ENCODE measurements at places on chromosomes 16 and 17.

GRCh38 chr16:23222929-23223328 is 40.4 kb downstream of the SCNN1G start:
- DNase-seq, result no peak

- DNase-seq, result no peak
Measured at GRCh38 chr17:8532021-8532420, 96.3 kb downstream of the NDEL1 start.

GRCh38 chr16:81337097-81337496 is 22.3 kb downstream of the GAN start:
- no peak for DNase-seq

DNA sequence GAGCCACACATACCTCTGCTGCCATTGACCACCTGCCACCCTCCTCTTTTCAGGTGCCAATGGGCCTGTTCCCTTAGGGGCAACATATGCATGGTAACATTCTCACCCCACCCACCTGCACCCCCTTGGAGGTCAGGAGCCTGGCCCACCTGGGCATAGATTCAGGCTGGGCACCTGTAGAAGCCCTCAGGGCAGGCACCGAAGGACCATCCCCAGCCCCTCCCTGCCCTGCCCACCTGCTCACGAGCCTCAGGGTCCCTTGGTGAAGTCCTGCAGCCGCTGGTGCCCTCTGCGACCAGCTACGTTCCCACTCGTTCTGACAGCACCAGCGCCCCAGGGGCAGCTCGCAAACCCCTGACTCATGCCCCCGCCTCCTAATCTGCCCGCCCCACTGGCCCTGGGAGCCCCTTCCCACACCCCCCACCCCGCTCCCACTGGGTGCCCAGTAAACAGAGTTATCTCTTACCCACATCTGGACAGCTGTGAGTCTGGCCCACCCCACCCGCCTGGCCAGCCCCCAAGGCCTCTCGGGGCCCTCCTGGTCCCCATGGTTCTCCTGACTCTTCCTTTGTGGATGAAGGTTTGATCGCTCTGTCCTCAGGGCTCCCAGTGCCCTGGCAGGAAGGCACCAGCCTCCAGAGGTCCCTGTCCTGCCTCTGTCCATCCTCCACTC is at the start of gene SLC4A1:
TSS of gene SLC4A1 (minus strand) at position 318 of the 673 bp plus-strand sequence. CDS start 5,269 bp downstream, outside the sequence.
- no peak for DNase-seq

GRCh38 chr16:89324056-89325010 is 106.8 kb downstream of the ZNF778 start:
- peak; percentile 83 for DNase-seq

DNA sequence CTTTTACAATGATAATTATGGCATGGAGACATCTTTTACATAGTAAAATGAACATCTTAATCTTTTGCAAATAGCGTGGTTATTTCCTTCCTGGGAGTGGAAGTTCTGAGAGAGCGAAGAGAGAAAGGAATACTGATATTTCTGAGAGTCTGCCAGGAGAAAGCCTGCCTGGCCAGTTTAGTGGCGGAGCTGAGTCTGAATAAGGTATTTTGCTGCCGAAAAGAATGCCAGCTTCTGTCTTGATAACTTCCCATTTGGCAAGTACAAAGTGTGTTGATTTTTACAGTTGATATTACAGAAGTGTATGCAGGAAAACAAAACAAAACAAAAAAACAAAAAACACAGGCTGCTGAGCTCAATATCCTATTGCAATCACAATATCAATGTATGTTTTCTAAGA is 55.9 kb downstream of the KCNJ2 start:
- DNase-seq, result no peak

- no peak for DNase-seq
Measured at GRCh38 chr17:19365833-19366636, 3.5 kb upstream of the B9D1 start.

GRCh38 chr16:49464877-49465504 is 91.4 kb downstream of the C16orf78 start:
- no peak for DNase-seq

- no peak for DNase-seq
Measured at GRCh38 chr16:1781758-1782407, 488 bp downstream of the SPSB3 start.

- no peak for DNase-seq
Measured at GRCh38 chr16:56634715-56635440, 2.4 kb downstream of the MT1M start.

GRCh38 chr16:74711938-74712337 is 11.3 kb upstream of the MLKL start:
- no peak for DNase-seq

DNA sequence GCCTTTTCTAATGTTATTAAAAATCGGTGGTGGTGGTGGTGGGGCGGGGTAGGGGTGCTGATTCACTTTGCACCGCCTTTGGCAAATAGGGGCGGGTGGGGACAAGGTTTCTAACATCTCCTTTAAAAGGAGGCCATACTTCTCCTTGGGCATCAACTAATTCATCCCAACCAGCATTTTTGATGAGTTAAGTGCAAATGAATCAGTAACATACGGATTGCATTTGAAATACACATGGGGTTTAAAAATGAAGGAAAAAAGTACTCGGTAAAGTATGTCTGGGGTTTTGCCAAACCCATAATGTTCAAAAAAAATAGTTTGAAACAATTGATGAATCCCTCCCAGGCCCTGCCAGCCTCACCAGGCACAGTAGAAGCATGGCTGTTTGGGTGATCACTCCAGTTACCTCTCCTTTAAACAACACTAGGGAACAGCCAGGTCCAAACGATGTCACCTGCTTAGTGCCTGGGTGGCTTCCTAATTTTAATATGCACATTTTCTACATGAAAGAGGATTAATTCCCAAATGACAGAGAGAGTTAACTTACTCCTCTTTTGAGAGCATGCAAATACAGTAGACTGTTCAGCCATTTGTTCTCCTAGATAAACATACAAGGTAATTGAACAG is 107.2 kb downstream of the ANKFN1 start:
- DNase-seq, result no peak

- no peak for DNase-seq
Measured at GRCh38 chr16:87582966-87583325, 19.4 kb upstream of the JPH3 start.

DNA sequence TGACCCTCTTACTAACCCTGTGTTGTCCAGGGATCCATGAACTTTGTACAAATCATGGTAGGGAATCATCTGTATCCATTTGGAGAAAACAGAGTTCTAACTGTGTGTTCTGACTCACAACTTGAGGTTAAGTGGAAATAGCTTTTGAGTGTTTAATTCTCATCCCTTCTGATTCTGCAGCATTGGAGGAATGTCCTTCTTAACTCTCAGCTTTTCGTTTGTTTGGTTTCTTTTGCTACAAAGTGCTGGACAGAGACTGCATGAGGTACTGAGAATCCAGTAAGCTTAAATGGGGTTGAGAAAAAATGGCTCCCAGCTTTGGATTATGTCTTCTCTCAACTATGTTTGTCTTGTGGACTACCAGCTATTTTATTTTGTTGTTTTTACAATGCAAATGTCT is 352.1 kb upstream of the KIF2B start:
- no peak for DNase-seq

DNA sequence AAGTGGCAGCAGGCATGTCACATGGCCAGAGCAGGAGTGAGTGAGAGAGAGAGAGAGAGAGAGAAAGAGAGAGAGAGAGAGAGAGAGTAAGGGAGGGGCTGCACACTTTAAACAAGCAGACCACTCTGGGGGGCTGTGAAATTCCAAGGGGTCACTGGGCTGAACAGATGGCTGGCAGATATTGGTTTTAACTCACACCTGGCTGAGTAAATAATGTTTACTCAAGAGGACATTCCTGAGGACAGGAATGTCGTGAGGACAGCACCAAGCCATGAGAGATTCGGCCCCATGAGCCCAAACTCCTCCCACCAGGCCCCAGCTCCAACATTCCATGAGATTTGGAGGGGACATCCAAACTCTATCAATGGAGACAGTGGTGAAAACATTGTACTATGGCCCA is 269.7 kb downstream of the CBLN1 start:
- DNase-seq, result no peak

- DNase-seq, result no peak
Measured at GRCh38 chr16:1052721-1053120, 19.8 kb upstream of the SSTR5 start.

- no peak for DNase-seq
Measured at GRCh38 chr16:8714174-8714573, 39.8 kb downstream of the ABAT start.

DNA sequence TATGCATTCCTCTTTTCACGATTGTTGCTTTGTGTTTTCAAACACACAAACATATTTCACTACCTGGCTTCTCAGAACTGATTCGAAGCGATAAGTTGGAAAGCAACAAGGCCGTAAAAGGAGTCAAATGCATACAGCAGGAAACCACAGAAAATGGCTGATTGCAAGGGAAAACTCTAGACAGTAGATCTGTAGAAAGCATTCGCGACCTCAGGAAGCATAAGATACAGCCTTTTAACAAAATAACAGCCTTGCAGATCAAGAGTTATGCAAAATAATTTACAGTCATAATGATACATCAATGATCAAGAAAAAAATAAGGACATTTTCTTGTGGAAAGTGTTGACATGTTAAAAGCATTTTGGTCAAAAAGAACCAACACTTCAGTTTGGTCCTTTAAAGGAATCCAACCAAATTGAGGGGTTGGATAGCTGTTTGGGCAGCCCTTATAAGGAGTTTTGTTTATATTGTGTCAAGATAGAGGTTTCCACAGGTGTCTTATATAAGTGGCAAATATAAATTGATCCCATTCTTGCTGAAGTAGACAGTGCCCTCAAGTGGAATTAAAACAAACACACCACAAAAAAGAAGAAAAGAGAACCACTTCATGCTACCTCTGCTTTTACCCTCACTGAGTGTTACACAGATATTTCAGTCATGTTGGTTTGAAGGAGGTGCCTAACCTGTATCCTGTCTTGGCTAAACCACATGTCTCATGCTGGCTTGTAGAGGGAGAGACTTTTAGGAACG is 5.5 kb downstream of the CYLD start:
- DNase-seq, result no peak

- peak; percentile 41 for DNase-seq
Measured at GRCh38 chr17:76791053-76791980, 53.4 kb downstream of the MFSD11 start.

DNA sequence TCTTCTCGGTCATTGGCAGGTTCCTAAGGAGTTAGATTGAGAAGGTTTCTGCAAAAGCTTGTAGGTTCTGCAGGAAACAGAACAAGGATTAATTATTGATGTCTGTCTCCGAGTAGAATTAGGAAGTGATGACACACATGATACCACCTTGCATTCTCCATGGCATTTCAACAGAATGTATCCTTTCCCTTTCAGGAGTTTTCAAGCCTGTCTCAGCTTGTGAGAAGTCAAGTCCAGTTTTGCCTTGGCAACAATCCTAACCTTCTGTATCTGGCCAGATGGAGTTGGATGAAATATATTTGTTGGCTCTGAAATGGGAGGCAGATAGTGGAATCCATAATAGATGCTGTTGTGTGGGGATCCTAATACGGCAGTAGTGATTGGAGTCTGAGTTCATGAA is 235.5 kb downstream of the SHISA9 start:
- no peak for DNase-seq

- DNase-seq, result no peak
Measured at GRCh38 chr17:79626156-79626890, 15.5 kb upstream of the RBFOX3 start.

GRCh38 chr16:86931410-86931941 is 353.1 kb downstream of the FOXL1 start:
- DNase-seq, result peak; percentile 51

DNA sequence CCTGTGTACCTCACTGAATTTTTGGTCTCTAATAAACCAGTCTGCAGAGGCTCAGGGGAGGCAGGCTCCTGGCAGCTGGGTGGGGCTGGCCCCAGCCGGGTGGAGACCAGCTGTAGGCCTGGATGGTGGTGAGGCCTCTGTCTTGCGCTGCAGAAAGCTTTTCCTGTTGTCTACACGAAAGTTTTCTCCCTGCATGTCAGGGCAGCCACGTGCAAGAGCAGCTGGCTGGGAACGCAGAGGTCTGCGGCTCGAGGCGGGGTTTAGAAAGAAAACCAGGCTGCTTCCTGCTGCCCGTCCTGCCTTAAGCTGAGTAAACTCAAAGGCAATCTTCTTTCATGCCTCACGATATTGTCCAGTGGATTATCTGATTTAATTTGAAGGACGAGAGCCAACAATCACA is 2.4 kb downstream of the SERPINF1 start:
- DNase-seq, result no peak
